ENCODE measurements at places on chromosomes 1 and 21.

DNA sequence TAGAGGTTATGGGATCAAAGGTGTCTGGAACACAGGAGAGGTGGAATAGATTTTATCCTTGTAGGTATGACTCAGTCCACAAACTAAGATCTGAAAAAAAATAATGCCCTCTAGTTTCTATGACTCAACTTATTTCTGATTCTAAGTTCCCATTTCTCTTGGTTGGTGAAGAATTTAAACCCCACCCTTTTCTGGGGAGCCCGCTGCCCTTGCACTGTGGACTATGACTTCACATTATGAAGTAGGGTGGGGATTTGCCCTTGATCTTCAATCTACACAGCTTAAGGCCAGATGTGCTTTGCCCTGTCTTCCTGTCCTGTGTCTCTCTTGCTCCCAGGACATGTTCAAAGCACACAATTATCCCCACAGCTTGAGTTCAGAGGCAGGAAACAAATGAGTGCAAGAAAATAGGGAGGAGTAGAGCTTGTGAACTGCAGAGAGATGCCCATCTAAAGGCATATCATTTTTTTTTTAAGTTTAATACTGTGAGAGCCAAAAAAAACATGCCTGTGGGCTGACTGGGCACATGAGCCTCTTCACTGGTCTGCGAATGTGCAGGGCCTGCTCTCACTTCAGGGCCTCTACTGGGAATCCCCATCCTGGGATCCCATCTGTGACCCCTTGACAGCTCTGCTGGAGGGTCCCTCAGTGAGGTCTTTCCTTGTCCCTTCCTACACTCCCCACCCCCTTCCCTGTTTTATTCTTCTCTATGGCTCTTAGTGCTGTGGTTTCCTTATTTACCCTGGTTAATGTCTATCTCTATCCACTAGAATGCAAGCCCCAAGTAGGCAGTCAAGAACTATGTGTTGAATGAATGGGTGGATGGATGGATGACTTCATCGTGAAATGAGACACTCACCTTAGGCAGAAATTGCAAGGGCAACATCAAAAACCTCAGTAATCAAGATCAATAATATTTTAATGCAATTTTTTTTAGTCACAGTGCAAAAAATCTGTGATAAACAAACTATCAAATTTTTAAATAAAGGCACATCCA, 61.5 kb downstream of the CD58 start:
- no peak for DNase-seq

- no peak for DNase-seq
These were observed 244.0 kb upstream of the VAMP3 start for GRCh38 chr1:7526867-7527732.

DNA sequence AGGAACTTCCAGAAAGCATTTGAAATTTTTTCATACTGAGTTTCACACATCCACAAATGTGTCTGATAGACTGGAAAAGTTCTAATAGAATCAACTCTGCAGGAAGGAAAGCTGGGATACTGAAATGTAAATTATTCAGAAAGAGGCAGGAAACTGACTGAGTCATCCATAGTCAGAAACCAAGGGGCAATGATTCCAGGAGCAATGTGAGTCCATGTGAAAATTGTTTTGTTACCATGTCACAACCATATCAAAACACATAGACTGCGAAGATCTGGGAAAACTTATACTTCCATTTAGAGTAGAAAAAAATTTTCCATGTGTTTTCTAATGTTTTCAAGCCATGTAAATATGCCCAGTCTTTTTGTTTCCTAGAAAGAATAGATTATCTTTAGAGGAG, 142.3 kb upstream of the TMPRSS15 start:
- DNase-seq: peak; percentile 20

- DNase-seq: no peak
These were observed 467 bp upstream of the CC2D1B start for GRCh38 chr1:52366517-52366827.

GRCh38 chr1:84387480-84388163, 10.7 kb upstream of the DNASE2B start:
- DNase-seq: no peak

- no peak for DNase-seq
These were observed 8.7 kb downstream of the SYNJ1 start for GRCh38 chr21:32719085-32719484.

DNA sequence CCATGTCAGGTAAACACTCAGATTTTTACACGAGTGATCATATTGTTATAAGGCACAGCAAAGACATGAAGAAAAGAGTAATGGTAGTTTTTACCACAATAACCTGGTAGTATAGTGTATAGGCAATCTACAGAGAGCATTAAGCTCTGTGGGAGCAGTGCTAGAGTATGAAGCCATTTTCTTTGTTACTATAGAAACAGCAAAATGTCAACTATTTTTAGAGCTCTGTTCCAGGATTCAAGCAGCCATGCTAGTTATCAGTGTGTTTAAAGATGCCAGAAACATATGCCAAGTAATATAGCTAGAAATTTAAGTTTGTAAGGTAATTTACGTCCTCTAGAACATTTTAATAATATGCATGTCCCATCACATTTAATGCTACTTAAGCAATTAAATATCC, 77.6 kb upstream of the RGS18 start:
- no peak for DNase-seq

DNA sequence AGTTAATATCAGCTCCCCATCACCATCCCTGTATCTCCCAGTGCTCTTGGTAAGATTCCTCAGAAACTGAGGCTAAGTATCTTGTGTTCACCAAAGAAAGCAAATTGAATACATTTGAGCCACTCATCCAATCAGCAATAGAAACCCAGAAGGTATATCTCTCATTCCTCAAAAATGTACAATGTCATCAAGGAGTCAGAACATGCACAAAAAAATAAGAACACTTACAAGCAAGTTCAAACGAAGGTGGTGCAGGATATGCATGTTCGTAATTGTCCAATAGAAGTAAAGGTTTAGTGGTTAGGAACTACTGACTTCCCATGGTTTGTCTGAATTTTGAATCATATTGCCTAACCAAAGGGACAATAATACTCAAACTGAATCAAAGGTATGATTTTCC, 24.3 kb downstream of the RXRG start:
- no peak for DNase-seq

- no peak for DNase-seq
These were observed 1.6 kb downstream of the COLGALT2 start for GRCh38 chr1:184035719-184036516.

- DNase-seq: no peak
These were observed 69.7 kb downstream of the CC2D1B start for GRCh38 chr1:52296345-52296744.

GRCh38 chr1:108119500-108119899, 80.6 kb downstream of the SLC25A24 start:
- DNase-seq: no peak

- DNase-seq: no peak
These were observed 2.0 kb upstream of the ENAH start for GRCh38 chr1:225654688-225655508.

GRCh38 chr21:45706299-45706698, 62.8 kb downstream of the PCBP3 start:
- no peak for DNase-seq

DNA sequence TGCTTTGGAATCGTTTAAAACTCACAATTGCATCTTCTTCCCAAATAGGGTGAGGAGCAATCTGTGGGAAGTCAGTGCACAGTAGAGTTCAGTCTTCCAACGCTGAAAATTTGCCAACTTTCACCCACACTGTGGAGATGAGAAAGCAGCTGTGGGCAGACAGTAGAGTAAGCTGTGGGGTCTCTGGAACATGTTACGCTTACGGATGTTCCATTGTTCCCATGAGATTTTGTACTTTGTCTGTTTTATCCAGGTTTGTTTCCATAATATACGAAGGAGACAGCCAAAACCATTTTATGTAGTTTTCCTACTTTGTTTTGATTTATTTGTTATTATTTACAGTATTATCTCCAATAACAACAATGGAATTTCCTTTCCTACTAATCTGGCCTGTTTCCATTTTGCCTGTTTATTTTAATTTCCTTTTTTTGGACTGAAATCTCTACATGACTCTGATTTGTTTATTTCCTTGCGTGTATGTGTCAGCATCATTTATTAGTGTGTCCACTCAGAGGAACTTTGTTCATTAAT, 65.1 kb upstream of the RGL1 start:
- no peak for DNase-seq

DNA sequence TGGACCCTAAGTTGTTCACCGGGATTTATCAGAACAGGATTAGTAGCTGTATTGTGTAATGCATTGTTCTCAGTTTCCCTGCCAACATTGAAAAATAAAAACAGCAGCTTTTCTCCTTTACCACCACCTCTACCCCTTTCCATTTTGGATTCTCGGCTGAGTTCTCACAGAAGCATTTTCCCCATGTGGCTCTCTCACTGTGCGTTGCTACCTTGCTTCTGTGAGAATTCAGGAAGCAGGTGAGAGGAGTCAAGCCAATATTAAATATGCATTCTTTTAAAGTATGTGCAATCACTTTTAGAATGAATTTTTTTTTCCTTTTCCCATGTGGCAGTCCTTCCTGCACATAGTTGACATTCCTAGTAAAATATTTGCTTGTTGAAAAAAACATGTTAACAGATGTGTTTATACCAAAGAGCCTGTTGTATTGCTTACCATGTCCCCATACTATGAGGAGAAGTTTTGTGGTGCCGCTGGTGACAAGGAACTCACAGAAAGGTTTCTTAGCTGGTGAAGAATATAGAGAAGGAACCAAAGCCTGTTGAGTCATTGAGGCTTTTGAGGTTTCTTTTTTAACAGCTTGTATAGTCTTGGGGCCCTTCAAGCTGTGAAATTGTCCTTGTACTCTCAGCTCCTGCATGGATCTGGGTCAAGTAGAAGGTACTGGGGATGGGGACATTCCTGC, 3.9 kb upstream of the OLFML3 start:
- no peak for DNase-seq

- no peak for DNase-seq
These were observed 101.2 kb upstream of the IRF2BP2 start for GRCh38 chr1:234710936-234711724.

DNA sequence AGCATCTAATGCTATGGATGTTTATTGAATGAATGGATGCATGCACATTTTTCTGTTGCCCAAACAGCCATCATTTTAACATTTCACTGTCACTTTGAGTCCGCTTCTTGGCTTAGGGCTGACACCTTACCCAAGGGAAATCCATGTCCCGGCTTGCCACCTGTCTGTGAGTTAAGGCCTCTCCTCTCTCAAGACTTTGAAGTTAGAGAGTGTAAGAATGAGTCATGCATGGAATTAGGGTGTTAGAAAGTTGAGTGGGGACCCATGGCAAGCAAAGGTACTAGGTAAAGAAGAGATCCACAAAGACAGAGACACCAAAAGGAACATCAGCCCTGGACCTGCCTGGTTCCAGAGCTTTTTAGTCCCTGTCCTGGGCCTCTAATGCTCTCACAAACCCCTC, 35.1 kb downstream of the ATP1A1 start:
- DNase-seq: no peak

DNA sequence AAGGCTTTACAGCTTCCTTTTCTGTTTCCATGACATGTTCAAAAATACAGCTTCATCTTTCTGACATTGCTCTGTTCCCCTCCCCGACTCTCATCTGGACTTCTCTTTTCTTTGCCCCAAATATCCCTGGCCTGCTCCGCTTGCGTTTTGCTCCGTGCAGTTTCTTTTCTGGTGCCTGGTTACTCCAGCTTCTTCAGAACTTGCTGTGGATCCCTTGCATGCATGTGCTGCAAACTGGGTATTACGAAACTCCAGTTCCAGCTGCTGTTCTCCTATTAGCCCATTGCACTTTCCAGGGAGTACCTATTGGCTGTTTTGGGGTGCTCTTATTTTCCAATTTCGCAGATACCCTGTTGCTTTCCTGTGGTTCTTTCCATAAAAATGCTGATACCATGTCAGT, 9.9 kb upstream of the NDC1 start:
- DNase-seq: no peak

GRCh38 chr1:156726549-156727226, 1.6 kb upstream of the METTL25B start:
- no peak for DNase-seq

DNA sequence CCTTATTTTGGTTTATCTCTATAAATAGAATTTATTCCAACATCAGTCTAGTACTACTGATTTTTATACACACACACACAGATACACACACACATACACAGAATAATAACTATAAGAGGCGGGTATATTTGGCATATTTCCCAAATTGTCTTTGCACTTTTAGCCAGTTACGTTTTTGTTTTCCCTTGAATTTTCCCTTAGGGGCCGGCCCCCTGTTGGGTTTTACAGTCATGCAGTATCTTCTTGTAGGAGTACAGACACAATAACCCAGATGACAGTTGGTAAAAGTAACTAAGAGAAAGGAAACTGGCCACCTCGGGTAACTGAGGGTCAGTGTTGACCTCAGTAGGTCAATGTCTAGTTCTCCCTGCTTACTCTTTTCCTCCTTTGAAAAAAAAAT, 50.9 kb downstream of the DISP1 start:
- no peak for DNase-seq

DNA sequence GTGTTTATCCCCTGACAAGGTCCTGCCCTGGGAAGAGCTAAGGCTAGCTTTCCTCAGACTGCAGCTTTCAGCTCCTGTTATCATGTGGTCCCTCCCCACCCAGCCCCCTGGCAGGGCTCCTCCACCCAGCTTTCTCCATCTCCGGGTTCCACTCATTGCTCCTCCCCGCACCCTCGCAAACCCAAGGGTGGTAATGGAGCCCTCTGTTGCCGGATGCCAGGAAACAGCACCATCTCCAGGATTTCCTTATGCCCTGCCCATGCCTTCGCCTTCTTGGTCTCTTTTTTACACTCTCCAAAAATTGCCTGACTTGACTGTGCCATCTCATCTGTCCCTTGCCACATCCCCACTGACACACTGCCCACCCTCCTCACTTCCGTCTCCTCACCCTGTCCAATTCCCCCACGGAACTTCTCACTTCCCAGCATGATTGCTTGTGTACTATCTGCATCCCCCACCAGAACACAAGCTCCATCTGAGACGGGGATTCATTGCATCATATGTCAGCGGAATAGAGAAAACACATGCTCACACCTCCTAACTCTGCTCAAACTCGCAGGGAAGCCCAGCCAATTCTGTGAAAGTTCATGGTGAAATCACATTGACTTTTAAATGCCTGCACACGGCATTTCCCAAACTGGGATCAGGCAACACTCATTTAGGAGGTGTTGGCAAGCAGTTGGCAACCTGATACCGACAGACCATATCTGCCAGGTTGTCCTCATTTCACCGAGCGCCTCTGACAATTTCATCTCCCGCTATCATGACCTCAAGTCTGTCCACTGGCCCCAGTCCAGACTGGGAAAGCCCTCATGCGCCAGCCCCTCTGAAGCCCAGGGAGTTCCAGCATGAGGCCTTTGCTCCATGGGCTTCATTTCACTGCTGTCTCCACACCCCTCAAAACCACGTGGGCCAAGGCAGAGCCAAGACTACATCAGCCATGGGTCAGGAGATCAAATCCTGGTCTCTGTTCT, 201.1 kb downstream of the MATN1 start:
- DNase-seq: no peak

GRCh38 chr21:32861866-32862265, 90.3 kb upstream of the PAXBP1 start:
- DNase-seq: no peak

Data from non-pigmented ciliary epithelial cell (primary cell).